Fibroblast of gingiva (primary cell): ENCODE measurements at places on chromosomes 2 and 18.

DNA sequence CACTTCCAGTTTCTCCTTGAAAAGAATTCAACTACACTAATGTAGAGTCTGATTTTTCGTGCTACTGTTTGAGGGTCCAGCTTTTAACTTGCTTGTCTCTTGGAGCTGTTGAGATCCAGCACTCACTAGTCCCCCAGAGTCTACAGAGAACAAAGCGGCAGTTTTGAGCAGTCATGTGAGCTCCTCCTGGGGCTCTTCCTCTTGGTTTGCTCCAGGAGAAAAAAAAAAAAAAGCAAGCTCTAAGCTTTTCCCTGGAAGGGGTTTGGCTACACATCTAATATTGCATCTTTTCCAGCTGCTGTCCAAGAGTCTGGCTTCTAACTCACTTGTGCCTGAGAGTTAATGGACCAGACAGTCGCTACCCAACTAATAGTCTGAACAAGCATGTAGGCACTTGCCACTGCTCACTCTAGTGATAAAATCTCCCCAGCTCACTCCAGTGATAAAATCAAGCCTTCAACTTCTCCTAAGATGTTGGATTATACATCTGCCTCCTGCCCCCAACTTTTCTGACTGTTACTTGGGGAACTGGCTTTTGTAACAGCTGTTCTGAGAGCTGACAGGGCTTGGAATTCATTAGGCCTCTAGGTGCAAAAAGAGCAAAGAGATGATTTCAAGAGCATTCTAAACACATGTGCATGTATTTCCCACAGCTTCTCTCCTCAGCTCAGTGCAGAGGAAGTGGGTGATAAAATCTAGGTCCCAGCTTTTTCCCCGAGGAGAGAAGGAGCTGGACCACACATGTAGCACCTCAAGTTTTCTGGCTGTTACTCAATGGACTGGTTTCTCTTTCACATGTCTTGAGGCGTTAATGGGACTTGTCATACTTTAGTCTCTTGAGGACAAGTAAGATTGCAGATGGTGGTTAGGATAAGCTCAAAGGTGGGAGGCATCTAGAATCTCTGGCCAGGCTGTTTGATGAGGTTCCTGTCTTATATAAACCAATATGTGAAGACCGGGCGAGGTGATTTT is 750.5 kb downstream of the LRP1B start:
- DNase-seq: no peak

DNA sequence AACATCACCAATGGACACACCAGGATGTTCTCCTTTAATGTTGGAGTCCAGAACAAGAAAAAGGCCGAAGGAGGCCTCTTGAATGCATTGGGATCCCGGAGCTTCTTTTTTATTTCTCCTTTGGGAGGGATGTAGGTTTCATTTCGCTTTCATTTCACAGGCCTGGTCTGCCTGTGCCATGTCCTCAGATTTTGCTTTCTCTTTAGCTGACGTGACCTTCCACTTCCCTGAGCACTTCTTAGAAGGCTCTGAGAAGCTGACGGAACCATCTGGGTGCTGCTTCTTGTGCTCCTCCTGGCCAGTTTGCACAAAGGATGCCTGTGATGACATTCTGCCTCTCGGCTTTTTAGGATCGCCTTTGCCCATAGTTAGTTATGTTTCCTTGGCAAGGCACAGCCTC is 15.1 kb upstream of the MBOAT2 start:
- DNase-seq: no peak

DNA sequence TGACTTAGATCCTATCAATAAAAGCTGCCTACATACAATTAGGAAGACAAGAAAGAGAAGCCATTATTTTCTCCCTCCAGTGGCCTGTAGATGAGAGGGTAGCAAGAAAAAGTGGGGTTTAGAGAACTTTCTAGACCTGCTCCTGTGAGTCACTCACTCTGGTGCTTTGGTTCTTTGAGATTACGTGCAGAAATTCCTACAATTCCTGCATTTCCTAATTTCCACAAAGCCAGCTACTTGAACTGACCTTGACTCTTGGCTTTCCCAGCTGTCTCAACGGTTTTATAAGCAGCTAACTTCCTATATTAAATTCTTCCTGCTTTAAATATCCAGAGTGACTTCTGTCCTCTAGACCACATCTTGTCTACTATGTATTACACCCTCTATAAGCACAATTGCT is 899.5 kb upstream of the KLHL29 start:
- DNase-seq: no peak

GRCh38 chr18:3015851-3016250 is 2.9 kb upstream of the LPIN2 start:
- no peak for DNase-seq

- DNase-seq: peak; percentile 96
These were observed 11.7 kb downstream of the VIT start for GRCh38 chr2:36708041-36708741.

DNA sequence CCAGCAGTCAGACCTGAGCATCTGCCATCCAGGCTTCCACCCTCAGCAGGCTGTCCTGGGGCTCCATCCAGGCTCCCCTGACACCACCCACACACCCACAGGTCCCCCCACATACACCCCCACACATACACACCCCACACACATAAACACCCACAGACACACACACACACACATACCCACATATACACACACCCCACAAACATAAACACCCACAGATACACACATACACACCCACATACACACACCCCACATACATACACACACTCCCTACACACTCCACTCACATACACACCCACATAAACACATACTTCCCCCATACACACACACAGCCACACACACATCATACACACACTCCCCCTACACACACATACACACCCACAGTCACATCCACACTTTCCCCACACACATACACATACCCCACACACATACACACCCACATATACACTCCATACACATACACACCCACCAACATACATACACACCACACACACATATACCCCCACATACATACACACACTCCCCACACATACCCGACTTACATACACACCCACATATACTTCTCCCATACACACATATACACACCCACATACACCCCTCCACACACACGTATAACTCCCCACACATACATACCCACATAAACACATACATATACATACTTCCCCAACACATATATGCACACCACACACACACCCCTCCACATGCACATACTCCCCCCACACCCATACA is 183.3 kb upstream of the ETAA1 start:
- no peak for DNase-seq

GRCh38 chr2:42659609-42660008 is 91.2 kb downstream of the MTA3 start:
- peak; percentile 21 for DNase-seq

DNA sequence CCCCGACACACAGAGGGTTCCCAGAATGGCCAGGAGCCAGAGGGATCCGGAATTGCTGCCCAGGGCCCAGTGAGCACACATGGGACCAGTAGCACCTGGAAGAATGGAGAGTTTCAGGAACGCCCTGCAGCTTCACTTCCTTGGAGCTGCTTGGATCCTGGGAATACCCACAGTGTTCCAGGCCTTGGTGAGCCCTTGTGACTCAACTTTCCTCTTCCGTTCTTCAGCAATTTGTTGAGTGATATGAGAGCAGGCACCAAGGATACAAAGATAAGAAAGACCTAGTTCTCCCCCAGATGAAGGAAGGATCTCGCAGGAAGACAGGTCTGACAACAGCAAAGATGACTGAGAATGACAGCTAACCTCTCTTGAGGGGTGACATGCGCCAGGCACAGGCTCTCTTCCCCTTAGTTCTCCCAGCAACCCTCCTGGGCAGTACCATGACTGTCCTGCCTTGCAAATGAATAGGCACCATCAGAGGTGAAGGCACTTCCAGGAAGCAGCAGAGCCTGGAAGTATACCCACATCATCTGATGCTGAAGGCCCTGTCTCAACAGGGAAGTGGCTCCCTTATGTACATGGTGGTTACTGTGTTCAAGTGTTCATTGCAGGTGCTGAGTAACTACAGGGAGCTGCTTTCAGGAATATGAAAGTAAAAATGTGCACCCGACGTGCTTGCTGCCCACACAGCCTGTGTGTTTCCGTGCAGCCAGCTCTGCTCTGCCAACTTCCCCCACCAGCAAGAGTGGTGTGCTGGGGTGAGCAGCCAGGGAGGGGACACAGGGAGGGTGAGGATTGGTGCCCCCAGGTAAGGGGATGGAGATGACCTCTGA is 116.2 kb downstream of the STPG4 start:
- no peak for DNase-seq

GRCh38 chr2:8225798-8226197 is 456.1 kb upstream of the ID2 start:
- DNase-seq: no peak

DNA sequence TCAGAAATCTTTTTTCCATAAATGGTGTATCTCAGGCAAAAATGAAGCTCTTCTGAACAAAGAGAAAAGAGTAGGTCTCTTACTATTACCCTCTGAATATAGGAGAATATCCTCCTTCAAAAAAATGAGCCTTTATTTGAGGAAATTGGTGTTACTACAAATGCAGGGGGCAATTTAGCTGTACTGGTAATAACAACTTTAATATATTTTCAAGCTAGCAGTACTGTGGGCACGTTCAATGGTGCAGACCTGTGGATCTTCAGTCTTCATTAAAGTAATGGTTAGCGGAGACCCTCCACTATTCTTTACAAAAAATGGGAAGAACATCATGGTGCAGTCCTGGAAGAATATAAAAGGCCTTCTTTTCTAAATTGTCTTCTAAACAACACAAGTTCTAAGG is 661.3 kb downstream of the TMEM182 start:
- no peak for DNase-seq

DNA sequence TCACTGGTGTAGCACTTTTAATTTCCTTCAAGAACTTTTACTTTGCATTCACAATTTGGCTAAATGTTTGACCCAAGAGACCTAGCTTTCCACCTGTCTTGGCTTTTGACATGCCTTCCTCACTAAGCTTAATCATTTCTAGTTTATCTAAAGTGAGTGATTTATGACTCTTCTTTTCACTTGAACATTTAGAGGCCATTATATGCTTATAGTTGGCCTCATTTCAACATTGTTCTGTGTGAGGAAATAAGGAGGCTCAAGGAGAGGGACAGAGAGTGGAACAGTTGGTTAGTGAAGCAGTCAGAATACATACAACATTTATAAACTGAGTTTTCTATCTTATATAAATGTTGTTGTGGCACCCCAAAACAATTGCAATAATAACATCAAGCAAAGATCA is 489.3 kb upstream of the CDH2 start:
- DNase-seq: no peak

DNA sequence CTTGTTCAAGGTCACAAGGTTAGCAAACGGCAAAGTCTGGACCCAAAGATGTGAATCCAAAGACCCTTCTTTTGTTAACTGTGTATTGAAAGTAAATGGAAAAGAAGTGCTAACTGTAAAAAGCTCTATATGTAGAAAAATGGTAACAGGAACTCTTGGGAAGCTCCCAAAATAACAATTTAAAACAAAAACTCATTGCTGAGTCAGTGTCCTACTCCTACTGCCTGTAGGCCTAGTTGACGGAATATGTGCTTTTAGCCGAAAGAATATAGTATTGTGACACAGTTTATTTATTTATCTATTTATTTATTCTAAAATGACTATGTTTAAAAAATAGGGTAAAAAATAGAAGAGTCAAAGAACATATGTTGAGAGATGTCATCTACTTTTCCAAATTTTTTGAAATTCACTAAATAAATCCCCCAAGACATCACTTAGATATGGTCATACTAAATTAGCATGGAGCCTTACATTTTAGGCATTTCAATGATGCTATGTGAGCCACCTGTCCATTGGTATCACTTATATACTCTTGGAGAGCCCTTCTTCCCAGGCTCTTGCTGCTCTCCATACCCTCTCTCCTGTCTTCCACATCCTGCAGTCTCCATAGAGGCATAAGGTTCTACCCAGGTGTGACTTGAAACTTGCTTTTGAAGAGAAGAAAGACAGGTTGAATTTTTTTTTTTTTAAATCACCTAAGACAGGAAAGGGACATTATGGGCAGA is 13.7 kb downstream of the COL5A2 start:
- DNase-seq: peak; percentile 45

DNA sequence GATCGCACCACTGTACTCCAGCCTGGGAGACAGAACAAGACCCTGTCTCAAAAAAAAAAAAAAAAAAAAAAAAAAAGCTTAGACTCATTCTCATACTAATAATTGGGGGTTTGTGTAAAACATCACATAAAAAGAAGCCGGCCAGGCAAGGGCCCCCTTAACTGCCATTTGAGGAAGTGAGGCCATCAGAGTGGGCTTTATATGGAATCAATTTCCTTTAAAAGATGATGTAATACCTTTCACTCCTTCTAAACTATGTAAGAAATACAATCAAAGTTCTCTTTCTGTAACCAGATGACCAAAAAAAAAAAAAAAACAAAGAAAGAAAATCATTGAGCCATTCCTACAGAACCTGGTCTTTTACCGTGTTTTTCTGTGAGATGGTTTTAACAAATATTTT is 13.1 kb upstream of the GPR55 start:
- no peak for DNase-seq

GRCh38 chr2:99181624-99182000 is 628 bp downstream of the MRPL30 start:
- DNase-seq: no peak

DNA sequence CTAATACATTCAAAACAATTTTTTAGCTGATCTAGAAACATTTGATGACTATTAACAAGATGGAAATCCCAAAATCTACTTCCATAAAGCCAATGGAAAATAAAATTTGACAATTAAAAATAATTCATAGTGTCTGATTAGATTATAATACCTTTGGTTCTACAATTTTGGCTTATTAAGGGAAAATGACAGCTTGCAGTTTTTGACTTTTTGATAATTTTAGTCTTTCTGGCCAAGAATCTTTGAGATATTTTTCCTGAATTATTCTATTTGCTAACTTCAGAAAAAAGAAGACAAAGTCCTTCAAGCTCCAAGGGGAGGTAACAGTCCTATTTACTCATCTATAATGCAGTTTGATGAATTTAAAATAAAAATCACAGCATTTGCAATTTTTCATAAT is 39.6 kb downstream of the MSH6 start:
- no peak for DNase-seq

GRCh38 chr2:147086715-147087114 is 758.1 kb upstream of the ACVR2A start:
- no peak for DNase-seq

DNA sequence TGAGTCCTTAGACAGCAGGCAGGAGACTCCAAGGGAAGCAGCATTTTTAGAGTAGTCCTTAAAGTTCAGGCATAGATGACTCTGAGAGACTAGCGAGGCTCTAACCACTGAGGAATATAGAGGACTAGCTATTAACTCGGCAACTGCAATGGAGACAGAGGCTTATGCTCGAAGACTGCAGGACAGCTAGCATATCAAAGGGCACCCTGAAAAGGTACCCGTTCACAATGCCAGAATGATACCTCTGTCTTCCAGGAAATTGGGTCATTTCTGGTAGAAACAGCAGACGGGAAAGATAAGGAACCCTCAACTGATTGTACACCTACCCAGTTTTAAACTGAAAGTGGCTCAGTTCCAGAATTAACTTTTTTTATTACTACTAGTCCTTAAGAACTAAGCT is 1204.0 kb upstream of the ZEB2 start:
- no peak for DNase-seq

DNA sequence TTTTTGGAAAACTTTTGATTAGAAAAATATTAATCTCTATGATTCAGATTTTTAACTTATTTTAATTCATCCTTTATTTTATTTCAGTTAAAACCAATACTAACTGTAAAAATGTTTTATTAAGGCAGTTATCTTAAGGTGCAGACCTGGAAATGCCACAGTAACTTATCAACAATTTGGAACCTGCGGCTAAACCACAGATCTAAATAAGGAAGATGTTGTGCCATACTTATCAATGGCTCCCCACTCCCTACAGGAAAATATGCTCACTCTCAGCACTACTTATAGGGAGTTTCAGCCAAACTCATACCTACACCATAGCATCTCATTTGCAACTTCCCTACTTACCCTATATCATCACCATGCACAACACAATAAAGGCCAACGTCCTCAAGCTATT is 226.9 kb upstream of the KYNU start:
- no peak for DNase-seq

GRCh38 chr18:74819433-74820059 is 221.9 kb downstream of the ZNF407 start:
- no peak for DNase-seq
